ENCODE measurements at places on chromosomes 7 and 10.

- DNase-seq: no peak
These were observed 2.0 kb upstream of the EXOC6 start for GRCh38 chr10:92846344-92846743.

- peak; percentile 28 for DNase-seq
These were observed 69.2 kb upstream of the PALS2 start for GRCh38 chr7:24504040-24504439.

GRCh38 chr10:125836746-125837145 lies 13.4 kb downstream of the BCCIP start:
- no peak for DNase-seq

GRCh38 chr7:101606498-101606923 lies 22.6 kb downstream of the MYL10 start:
- DNase-seq: no peak

DNA sequence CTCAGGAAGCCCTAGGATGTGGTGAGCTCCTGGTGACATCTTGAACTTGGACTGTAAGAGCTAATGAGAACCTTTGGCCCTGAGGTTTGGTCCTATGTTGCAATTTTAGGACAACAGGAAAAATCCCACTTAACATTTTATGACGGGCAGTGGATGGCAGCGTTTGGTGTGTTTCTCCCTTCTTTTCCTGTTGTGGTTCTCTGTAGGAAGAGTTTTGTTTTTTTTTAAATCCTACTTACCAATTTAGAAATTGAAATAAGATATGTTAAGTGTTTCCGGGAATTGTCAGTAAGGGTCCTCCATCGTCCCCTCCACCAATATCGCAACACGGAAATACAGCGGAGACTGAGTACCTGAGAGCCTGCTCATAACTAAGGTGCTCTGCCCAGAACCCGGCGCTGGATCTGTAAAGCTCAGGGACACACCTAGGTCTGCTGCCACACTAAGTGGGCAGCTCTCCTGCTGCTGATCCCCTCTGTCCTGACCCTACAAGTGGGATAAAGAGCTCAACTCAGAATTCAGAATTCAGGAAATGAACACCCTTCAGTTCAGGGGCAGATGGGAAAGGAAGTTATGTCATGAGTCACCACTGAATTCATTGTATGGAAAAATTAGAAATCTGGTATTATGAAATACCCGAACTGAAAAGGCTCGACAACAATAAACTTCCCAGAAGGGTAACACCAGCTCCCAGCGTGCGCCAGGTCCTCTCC lies 9.1 kb upstream of the PROSER2 start:
- DNase-seq: no peak

DNA sequence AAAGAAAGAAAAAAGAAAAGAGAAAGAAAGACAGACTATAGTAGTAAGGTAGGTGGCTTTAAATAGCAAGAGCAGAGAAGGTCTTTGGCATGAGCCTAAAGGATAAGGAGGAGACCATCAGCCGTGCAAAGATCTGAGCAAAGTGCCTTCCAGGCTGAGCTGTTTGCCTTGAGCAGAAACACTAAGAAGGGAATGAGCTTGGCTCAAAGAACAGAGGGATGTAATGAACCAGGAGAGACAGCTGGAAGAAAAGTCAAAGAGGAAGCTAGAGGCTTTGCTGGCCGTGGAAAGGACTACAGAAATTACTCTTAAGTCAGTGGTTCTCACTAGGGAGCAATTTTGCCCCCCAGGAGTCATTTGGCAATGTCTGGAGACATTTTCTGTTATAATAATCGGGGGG lies 228.6 kb downstream of the FGFR2 start:
- DNase-seq: no peak

GRCh38 chr7:138876326-138876725 lies 78.3 kb upstream of the ATP6V0A4 start:
- DNase-seq: no peak

DNA sequence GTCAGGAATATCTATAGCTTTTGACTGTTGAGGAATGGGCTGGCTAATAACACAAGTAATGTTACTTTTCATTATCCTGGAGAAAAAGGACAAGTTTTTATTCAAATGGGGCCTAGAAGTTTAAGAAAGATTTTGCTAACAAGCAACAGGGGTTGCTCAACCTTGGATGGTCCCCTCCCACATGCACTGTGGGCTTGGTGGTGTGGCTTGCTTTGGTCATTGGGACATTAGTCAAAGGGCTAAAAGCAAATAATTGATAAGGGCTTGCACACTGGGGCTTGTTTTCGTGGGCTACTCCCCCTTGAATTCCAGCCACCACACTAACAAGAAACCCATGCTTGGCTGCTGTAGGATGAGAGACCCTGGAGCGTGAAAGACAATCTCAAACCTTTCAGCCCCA lies 127.6 kb downstream of the JCAD start:
- no peak for DNase-seq

DNA sequence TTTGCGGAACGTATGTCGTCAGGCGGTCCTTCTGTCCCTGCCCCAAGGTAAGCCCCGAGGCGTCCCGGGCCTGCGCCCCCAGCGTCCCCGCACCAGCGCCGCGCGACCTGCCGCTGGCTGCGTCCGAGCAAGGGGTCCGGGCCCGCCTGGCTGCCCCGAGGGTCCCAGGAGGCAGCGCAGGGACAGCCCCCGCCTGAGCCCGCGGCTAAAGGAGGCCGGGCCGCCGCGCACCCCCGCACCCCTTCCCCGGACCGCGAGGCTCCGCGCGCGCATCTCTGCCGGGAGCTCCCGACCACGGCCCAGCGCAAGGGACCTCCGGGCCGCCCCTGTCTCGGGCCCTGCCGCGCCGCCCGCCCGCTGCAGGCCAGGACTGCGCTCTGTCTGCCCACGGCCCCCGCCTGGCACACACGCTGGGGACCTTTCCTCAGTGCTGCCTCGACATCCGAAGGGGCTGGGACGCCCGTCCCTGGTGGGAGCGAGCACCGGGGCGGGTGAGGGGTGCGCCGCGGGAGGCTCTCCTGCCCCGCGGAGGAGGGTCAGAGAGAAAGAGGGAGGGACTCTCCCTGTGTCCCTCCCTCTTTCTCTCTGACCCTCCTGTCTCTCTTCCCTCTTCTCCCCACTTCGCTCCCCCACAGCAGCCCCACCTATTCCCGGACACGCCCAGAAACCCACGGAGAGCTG lies 25.0 kb downstream of the SHH start:
- peak; percentile 56 for DNase-seq

DNA sequence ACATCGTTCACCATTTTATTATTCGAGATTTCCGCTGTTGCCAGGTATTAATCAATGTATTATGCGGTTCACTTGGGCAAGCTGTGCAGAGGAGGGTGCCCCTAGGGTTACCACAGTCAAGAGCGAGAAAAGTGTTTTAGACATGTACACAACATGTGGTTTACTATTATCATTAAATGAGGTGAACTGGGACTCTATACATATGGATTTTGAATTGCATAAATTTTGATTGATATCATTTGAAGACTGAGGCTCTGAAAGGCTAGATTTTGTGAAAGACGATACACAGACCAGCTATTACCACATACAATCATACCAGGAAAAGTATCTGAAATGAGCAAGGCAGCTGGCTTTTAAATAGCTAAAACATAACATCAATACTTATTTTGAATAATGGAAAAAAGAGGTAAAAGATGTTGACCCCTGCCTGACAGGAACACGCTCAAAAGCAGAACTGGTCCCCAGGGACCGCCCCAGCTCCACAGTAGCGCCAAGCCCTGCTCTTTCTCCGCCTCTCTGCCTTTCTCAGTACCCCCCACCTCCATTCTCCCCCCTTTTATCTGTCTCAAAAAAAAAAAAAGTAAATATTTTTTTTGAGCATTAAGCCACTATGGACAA lies 413.4 kb upstream of the MKI67 start:
- no peak for DNase-seq

- no peak for DNase-seq
These were observed 18.0 kb upstream of the ZNF488 start for GRCh38 chr10:47401874-47402640.

DNA sequence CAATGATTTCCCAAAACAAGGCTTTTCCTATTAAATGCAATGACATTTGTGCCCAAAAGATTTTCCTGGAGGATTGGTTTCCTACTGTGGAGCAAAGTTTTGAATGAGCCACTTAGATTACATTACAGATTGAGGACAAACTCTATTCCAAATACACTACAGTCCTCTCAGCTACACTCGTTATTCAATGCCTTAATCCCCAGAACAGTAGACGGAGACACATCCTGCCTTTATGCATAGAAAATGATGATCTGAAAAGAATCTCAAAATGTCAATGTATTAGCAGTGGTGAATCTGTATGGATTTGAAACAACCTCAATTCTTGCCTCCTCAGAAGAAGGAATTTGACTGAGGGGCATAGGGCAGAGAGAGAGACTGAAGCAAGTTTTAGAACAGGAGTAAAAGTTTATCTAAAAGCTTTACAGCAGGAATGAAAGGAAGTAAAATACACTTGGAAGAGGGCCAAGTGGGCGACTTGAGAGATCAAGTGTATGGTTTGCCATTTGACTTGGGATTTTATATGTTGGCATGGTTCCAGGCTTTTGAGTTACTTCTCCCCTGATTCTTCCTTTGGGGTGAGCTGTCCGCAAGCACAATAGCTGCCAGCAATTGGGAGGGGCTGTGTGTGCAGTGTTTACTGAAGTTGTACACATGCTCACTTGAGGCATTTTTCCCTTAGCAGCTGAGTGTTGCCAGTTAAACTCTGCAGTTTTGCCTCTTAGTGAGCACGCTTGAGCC lies 891.9 kb upstream of the MBL2 start:
- peak; percentile 47 for DNase-seq

DNA sequence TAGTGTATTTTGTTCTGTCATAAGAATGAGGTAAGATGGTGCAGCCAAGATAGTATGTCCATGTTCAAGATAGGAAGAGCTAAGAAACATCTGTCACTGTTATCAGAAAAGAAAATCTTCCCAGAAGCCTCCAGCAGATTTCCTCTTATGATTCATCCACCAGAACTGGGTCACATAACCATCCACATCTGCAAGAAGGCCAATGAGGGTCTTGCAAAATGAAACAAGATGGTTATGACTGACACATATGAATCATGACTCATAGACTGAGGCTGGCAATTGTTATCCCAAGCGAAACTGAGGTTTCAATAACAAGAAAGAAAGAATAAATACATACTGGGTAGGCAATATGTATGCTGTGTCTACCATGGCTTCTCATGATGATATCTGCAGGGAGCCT lies 30.3 kb downstream of the CCNJ start:
- no peak for DNase-seq

GRCh38 chr7:25735674-25736242 lies 416.2 kb upstream of the NFE2L3 start:
- DNase-seq: no peak

- DNase-seq: no peak
These were observed 1.1 kb downstream of the REEP3 start for GRCh38 chr10:63522277-63522687.

DNA sequence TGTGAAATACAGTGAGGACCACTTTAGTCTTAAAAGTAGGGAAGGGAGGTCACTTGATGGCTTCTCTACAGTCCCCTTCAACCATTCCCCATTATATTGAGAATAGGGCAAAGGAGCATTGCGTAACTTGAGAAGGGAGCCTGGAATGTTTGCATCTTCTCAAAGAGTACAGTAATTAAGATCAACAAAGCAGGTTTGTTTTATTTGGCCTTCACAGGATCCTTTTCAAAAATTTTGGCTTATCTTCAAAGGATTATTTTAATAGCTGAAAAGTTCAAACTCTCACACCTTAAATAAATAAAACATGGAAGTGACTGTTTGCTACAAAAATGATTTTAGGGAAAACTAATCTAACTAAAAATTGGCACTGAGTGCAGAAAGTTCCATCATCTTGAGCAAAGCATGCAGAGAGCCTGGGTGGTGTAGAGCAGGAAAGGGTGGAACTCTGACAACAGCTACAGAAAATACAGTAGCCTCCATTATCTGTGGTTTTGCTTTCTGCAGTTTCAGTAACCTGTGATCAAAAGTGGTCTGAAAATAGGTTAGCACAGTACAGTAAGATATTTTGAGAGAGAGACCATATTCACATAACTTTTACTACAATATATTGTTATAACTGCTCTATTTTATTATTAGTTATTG lies 214.0 kb downstream of the MDFIC start:
- DNase-seq: peak; percentile 26

DNA sequence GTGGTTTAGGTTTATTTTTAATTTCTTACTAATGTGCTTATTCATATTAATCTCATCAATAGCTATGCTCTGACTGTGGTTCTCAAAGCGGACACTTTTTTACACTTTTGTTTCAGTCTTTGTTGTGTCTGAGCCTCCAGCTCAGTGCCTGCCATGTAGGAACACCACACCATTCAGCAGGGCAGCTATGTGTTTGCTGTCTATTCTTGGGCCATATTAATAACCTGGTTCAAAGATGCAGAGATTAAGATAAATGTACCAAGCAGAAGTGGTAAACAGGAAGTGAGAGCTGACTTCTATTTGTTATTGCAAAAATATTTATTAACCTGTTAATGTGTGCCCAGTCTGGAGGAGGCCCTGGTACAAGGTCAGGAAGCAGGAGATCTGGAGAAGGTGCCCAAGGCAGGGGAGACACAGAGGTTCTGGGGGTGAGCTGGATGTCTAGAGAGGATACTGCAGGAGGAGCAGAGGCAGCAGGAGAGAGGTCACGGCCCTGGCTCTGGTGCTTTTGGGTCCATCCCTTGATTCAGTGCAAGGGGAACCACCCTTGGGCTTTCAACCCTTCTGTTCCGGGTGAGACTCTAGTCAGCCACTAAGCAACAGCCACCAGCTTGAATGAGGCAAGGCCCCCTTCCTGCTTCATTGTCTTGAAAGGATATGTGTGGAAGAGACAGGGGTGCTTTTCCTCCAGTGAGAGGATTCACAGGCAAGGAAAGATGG lies 1.9 kb downstream of the TBXAS1 start:
- no peak for DNase-seq

- DNase-seq: no peak
These were observed 86.5 kb upstream of the LRRN3 start for GRCh38 chr7:111004310-111004901.

GRCh38 chr10:71262817-71263216 lies 50.4 kb downstream of the UNC5B start:
- no peak for DNase-seq

DNA sequence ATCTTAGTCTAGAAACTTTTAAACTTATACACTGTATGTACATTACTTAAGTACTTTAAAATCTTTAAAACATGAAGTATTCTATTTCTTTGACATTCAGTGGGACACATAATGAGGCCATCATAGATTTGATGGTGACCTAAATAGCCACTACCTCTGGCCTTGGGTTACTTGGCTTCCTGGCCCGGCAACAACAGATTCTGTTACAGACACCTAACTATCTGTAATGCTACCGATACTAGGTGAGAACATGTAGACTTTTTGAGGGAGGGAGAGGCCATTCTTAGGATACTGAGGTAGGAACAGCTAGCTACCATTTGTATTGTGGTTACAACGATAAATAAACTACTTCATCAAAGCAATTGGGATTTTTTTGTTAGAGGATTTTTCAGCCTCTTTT lies 154.7 kb upstream of the KAT6B start:
- DNase-seq: no peak

DNA sequence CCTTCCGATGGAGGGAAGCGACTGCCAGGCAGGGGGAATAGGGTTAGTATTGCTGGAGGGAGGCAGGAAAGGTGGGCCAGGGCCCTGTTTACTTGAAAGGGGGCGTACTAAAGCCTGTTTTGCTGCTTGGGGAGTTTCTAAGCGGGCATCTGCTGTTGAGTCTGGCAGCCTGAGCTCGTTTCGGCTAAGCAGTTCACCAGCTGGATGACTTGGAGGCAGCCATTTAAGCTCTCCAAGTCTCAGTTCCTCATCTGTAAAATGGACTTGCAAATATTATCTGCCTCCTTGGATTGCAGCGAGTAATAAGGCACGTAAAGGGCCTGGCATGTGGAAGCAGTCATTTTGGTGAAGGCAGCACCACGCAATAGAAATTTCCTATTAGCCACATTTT lies 44.0 kb downstream of the LDB3 start:
- no peak for DNase-seq
